ENCODE measurements at places on chromosomes 3 and 15. TPM values are rescaled to one million over a fixed set of nuclear protein-coding genes. Genes with fewer than 3 reads are reported as not detected.

CKMT1A gene
- not detected for total RNA-seq

RTP1 gene
- not detected for total RNA-seq

ZNF774 gene
- 1.8 TPM for total RNA-seq

FRMD5 gene
- total RNA-seq: 3.3 TPM

FBXO40 gene
- not detected for total RNA-seq

IL20RB gene
- total RNA-seq: 1.8 TPM

POPDC2 gene
- 1.1 TPM for total RNA-seq

MOBP gene
- total RNA-seq: not detected

SLC25A38 gene
- 29.2 TPM for total RNA-seq

EEF1AKMT4 gene
- total RNA-seq: 2.7 TPM

PLSCR5 gene
- total RNA-seq: not detected

SERINC4 gene
- total RNA-seq: not detected

BCHE gene
- not detected for total RNA-seq

NEDD4 gene
- total RNA-seq: 43.6 TPM

HOMER2 gene
- total RNA-seq: 11.6 TPM

SCAMP5 gene
- 0.88 TPM for total RNA-seq

NRROS gene
- 0.72 TPM for total RNA-seq

ZKSCAN7 gene
- total RNA-seq: 9.8 TPM

ZNF35 gene
- total RNA-seq: 14.7 TPM

GUCA1C gene
- total RNA-seq: not detected

PPP1R14D gene
- total RNA-seq: not detected

TMEM212 gene
- not detected for total RNA-seq

EPB42 gene
- not detected for total RNA-seq

KBTBD13 gene
- not detected for total RNA-seq

AADACL2 gene
- not detected for total RNA-seq

CLK3 gene
- total RNA-seq: 42.7 TPM

RAD51 gene
- 1.8 TPM for total RNA-seq

GLDN gene
- 0.59 TPM for total RNA-seq

MKRN3 gene
- 0.36 TPM for total RNA-seq

MKRN2OS gene
- total RNA-seq: not detected

TRIM42 gene
- not detected for total RNA-seq

BNC1 gene
- 3.3 TPM for total RNA-seq

PARP16 gene
- 6.5 TPM for total RNA-seq

ISLR gene
- 77.5 TPM for total RNA-seq

LOXL1 gene
- total RNA-seq: 264 TPM

LMLN gene
- 13.0 TPM for total RNA-seq

MYD88 gene
- 10.3 TPM for total RNA-seq

PRKCD gene
- 2.2 TPM for total RNA-seq

GJD2 gene
- not detected for total RNA-seq

CALML4 gene
- 2.2 TPM for total RNA-seq

GOLGA6L7 gene
- total RNA-seq: not detected

STIMATE gene
- total RNA-seq: 18.5 TPM

B3GALNT1 gene
- 29.2 TPM for total RNA-seq

PIGZ gene
- 2.9 TPM for total RNA-seq

SAMD7 gene
- total RNA-seq: not detected
